ENCODE measurements at places on chromosomes 12 and 14.
A peak's percentile ranks its signal among the peaks of the same experiment; 100 is the strongest.

DNA sequence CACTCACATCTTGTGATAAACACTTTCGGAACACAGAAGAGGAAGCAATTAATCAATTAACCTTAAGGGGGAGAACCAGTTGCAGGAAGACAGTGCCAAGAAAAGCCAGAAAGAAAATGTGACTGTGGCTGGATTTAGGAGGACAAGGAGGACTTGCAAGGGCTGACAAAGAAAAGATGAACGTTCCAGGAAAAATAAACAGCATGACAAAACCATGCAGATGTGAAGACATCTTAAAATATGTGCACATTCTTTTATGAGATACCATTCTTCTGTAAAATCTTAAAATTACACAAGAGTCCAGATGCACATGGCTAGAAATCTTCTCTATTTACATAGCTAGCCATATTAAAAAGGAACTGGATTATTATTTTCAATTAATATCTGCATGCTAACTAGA lies 33.4 kb downstream of the KITLG start:
- DNase-seq = no peak

- DNase-seq = no peak
Observed at GRCh38 chr12:120495186-120495730, 655 bp upstream of the DYNLL1 start.

DNA sequence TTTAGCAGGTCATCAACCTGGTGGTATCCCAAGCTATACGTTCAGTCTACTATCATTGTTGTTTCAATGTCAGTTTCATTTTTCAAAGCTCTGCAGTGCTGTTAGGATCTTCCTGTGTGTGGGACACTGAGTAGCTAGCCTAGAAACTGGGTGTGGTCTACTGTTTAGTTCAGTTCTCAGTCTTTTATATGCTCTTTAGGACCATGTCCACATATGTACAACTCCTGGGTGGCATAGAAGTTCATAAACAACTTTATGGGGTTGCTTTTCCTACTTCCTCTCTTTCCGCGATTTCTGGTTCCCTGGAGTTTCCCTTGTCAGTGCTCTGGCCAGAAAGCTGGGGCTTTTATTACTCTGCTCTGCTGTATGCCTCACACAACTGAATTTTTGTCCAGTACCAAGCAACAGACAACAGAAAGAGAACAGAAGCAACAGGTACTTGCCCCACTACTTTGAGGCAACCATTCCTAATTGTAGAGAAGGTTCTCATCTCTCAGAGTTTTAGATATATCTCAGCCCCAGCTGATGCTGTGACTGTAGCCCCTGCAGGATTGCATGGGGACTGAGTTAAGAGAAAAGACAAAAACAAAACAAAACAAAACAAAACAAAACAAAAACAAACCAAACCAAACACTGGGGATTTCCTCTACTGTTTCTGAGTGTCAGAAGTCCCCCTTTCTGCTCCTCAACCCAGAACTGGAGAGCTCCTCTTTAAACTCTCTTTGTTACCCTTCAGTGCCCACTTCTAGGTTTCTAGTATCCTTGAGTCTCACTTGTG lies 30.3 kb downstream of the MIS18BP1 start:
- DNase-seq = no peak

DNA sequence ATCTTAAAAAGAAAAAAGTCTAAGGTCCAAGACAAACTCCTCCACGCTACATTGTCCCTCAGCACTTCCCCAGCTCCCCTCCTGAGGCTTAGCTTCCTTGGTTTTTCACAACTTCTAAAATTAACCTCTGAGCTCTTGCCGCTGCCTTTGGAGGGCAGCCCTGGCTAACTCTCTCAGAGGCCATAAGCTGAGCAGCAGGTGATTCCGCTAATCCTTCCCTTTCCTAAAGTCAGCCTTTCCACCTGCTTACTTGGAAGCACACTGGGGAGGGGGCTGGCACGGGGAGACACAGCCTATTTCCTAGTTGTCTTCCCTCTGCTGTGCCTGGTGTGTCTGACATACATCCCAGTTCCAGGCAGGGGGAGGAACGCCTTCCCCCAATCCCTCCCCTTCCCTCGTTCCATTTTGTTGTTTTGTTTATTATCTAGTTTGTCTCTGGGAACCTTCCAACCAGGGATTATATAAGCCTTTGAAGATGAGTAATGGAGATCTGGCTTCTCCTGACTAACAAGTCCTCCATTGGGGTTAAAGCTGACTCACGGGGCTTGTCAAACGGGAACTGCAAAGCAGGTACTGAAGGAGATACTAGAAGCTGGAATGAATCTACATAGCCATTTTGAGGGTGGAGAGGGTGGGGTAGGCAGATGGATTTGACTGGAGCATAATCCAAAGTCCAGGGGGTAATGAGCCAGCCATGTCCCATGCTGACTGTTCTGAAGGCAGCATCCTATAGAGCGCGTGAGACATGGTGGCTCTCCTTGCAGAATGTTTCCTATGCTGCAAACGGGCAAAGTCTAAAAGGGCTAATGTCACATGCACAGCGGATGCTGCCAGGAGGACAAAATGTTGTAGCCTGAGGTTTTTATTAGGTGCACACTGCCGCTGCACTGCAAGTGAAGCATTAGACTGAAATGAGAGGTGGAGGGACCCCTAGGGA lies 230.8 kb downstream of the FOXN3 start:
- DNase-seq = peak; percentile 62

GRCh38 chr12:115979351-115979750 lies 298.1 kb downstream of the MED13L start:
- no peak for DNase-seq

DNA sequence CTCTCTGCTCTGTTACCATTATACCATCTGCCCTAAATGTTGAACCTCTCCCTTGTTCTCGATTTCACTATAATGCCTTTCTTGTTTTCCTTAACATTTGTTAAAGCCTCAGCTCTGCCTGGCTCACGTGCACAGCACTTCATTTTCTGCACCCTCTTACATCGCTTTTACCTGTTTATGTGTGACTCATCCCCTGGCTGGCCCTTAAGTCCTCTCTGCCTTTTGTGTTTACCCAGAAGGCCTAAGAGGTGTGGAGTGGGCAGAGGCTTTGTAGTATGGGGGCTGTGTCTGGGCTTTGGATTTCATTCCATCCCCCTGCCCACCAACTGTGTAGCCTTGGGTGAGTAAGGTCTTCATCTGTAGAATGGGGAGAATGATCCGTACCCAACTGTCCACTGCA lies 36.5 kb downstream of the UBE3B start:
- DNase-seq = no peak

All from HT1080 (cell line).